ENCODE measurements at places on chromosomes 1 and 21.

GRCh38 chr1:25513666-25514065, 29.7 kb upstream of the LDLRAP1 start:
- H3K36me3 ChIP-seq = no peaks in the 10 kb centered on the region
- H3K27me3 ChIP-seq = peaks cover 16% of the 10 kb centered on the region
- no peak overlapping the region for H3K27ac ChIP-seq
- no peak overlapping the region for H3K4me3 ChIP-seq
- no peaks in the 10 kb centered on the region for H3K4me1 ChIP-seq

DNA sequence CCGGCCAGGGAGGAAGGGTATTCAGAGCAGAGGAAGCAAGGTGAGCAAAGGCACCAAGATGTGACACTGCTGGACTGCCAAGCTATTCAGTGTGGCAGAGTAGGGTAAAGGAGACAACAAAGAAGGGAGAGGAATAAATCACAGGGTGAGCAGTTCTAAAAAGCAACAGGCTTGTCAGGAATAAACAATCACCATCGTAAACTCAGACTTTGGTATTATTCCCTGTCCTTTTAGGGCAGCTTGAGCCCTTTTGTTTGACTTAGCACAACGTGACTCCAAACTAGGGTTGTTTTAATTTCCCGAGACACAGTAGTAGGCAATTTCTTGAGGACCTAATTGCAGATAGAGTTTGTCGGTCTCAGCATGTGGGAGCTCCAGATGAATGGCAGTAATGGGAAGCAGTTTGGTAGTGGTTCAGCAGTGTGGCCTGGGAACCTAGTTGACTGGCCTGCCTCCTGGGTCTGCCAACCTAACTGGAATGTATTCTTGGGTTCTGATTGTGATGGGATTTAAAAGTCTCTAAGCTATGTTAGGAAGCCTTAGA, 4.3 kb downstream of the CR1L start:
- H3K4me1 ChIP-seq = peaks cover 39% of the 10 kb centered on the region
- H3K27me3 ChIP-seq = peaks cover 3% of the 10 kb centered on the region
- no peak for DNase-seq
- H3K36me3 ChIP-seq = no peaks in the 10 kb centered on the region

- peak overlapping the region; percentile 95 for H3K27ac ChIP-seq
- H3K4me3 ChIP-seq = peak overlapping the region; percentile 96
- peaks cover 38% of the 10 kb centered on the region for H3K36me3 ChIP-seq
- no peaks in the 10 kb centered on the region for H3K27me3 ChIP-seq
- DNase-seq = no peak
These were observed 573 bp downstream of the TMEM234 start for GRCh38 chr1:32221581-32221979.

- peaks cover 52% of the 10 kb centered on the region for H3K4me1 ChIP-seq
- peak overlapping the region; percentile 97 for H3K4me3 ChIP-seq
- peaks cover 37% of the 10 kb centered on the region for H3K36me3 ChIP-seq
- H3K27ac ChIP-seq = peak overlapping the region; percentile 97
These were observed 789 bp downstream of the BTF3L4 start for GRCh38 chr1:52056937-52057231.

DNA sequence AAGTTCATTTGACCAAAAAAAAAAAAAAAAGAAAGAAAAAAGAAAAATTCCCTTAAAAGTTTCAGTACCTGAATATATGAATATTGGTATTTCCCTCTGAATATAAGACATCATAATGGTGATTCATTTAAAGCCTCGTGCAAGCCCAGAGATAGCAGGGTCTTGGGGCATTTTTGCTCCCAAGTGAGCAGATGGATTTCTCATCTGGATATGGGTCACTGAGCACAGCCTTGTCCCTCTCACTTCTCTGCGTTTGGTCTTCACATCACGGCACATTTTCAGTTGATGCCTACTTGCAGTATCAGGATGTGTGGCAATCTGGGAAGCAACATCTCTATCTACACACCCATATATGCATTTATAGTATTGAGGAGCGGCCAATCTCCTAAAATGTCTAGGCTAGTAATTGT, 12.7 kb downstream of the CD58 start:
- H3K4me3 ChIP-seq = no peak overlapping the region
- no peaks in the 10 kb centered on the region for H3K27me3 ChIP-seq
- peaks cover 10% of the 10 kb centered on the region for H3K36me3 ChIP-seq
- no peak overlapping the region for H3K27ac ChIP-seq

- peaks cover 90% of the 10 kb centered on the region for H3K4me1 ChIP-seq
- peaks cover 33% of the 10 kb centered on the region for H3K36me3 ChIP-seq
- peaks cover 31% of the 10 kb centered on the region for H3K27me3 ChIP-seq
- DNase-seq = no peak
- H3K4me3 ChIP-seq = peak overlapping the region; percentile 31
- H3K27ac ChIP-seq = peak overlapping the region; percentile 53
These were observed 59.9 kb downstream of the PLXNA2 start for GRCh38 chr1:208183977-208184911.

- H3K27ac ChIP-seq = no peak overlapping the region
- H3K4me1 ChIP-seq = peaks cover 46% of the 10 kb centered on the region
- no peak for DNase-seq
These were observed 28.0 kb downstream of the CRYAA start for GRCh38 chr21:43196826-43197225.

- H3K27ac ChIP-seq = no peak overlapping the region
- no peaks in the 10 kb centered on the region for H3K36me3 ChIP-seq
- DNase-seq = no peak
These were observed 606.3 kb upstream of the PLXNA2 start for GRCh38 chr1:208850442-208850841.

DNA sequence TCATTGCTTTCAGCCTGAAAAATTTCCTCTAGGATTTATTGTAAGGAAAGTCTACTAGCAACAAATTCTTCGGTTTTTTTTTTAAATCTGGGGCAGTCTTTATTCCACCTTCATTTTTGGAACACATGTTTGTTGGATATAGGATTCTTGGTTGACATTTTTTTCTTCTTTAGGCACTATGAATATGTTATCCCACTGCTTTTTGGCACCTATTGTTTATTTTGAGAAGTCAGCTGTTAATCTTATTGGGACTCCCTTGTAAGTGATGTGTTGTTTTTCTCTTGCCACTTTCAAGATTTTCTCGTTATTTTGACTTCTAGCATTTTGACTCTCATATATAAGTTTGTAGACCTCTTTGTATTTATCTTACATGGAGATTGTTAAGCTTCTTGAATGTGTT, 99.3 kb downstream of the NPHS2 start:
- H3K4me3 ChIP-seq = no peak overlapping the region
- no peaks in the 10 kb centered on the region for H3K4me1 ChIP-seq
- peaks cover 23% of the 10 kb centered on the region for H3K36me3 ChIP-seq
- no peak overlapping the region for H3K27ac ChIP-seq

DNA sequence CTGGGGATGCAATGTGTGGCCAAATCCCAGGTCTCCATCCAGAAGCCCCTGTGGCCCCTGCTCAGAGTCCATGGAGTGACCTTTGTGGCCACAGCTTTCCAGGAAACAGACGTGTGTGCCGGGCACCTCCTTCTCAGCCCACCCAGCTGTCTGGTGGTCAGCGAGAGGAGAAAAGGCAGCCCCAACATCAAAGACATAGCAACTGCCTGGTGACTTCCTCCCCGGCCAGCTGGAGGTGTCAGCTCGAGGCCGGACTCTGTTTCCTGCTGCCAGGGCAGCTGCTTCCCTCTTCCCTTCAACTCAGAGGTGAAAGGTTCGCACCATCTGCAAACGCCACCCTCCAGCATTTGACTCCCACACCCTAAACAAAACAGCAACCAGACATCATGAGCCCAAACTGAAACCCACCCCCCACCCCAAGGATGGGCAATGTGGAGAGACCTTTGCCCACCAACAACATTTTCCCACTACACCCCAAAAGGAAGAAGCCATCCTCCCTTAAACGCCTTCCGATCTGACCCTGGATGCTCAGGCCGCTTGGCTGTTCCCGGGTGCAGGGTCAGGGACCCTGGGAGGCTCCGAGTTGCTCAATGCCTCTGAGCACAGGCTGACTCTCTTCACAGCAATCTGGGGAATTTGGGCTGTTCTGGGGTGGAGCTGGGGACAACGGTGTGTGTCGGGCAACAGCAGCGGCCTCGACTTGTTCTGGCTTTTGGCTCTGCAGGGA, 162.3 kb downstream of the PSMG1 start:
- peak overlapping the region; percentile 82 for H3K27ac ChIP-seq
- peak overlapping the region; percentile 67 for H3K4me3 ChIP-seq
- no peak for DNase-seq
- peaks cover 5% of the 10 kb centered on the region for H3K36me3 ChIP-seq
- peaks cover 53% of the 10 kb centered on the region for H3K4me1 ChIP-seq

GRCh38 chr1:116853680-116854402, 55.9 kb upstream of the PTGFRN start:
- H3K27ac ChIP-seq = peak overlapping the region; percentile 94
- H3K4me1 ChIP-seq = peaks cover 92% of the 10 kb centered on the region
- DNase-seq = no peak
- H3K36me3 ChIP-seq = no peaks in the 10 kb centered on the region
- H3K27me3 ChIP-seq = no peaks in the 10 kb centered on the region

- peak; percentile 34 for DNase-seq
- peaks cover 8% of the 10 kb centered on the region for H3K27me3 ChIP-seq
- H3K4me3 ChIP-seq = no peak overlapping the region
- peaks cover 23% of the 10 kb centered on the region for H3K4me1 ChIP-seq
These were observed 7.0 kb upstream of the LIN28A start for GRCh38 chr1:26403656-26404055.

DNA sequence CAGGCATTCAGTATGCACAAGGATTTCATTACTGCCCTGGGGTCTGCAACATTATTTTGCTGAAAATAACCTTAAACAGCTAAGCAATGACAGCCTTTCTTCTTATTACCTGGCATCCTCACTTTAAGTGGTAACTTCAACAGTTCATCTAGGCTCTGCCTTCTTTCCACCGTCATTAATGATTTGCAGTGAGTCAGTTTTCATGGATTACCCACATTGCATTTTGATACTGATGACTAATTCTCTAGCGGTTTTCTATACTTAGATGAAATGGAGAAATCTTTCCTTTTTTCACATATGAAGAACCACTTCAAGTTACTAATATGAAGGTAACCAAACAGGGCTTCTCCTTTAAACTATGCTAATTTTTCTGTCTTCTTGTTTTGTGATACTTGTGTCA, 226.9 kb upstream of the TMPRSS15 start:
- no peaks in the 10 kb centered on the region for H3K36me3 ChIP-seq
- H3K27me3 ChIP-seq = no peaks in the 10 kb centered on the region
- H3K27ac ChIP-seq = no peak overlapping the region
- H3K4me3 ChIP-seq = no peak overlapping the region

DNA sequence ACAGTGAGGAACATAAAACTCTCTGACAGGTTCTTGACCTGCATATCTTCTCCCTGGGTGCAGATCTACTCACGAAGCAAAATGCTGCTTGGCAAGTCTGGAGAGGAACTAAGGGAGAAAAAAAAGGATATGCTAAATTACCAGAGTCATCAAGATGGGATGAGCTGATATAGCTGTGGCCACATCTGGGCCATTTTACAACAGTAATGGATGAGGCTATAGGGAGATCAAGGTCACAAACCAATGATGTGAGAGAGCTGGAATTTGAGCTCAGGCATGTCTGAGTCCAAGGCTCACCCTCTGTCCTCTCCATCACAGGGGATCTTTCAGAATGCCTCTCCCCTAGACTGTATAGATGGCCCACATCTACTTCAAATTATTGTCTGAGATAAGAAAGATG, 26.2 kb downstream of the ZMYND12 start:
- peaks cover 7% of the 10 kb centered on the region for H3K27me3 ChIP-seq
- H3K4me3 ChIP-seq = no peak overlapping the region
- DNase-seq = no peak
- H3K27ac ChIP-seq = no peak overlapping the region

- DNase-seq = no peak
- H3K4me3 ChIP-seq = peak overlapping the region; percentile 89
- no peak overlapping the region for H3K27ac ChIP-seq
- peaks cover 12% of the 10 kb centered on the region for H3K27me3 ChIP-seq
- H3K4me1 ChIP-seq = peaks cover 47% of the 10 kb centered on the region
These were observed 111.8 kb downstream of the OSBPL9 start for GRCh38 chr1:51728611-51729155.

DNA sequence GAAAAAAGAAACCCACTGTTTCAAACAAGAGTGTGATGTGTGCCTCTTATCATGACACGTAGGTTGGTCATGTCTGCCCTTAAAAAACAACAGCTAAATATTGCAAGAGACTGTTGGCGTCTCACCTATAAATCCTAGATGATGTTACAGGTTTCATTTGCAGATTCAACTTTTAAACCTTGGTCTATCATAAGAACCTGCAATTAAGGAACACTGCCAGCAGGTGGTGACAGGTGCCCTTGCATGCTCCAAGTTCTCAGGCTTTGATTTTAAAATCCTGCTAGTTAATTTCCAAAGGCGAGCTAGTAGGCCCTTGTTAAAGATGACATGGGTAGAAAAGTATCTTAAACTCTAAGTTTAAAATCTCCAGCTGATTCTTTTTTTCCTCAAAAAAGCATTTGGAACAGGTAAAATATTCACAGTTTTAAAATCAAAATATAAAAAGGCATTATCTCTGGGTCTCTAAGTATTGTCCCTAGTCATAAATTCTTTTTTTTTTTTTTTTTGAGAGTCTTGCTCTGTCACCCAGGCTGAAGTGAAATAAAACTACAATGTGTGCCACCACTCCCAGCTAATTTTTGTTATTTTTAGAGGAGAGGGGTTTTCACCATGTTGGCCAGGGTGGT, 39.1 kb downstream of the CLSTN1 start:
- no peak overlapping the region for H3K4me3 ChIP-seq
- peak overlapping the region; percentile 29 for H3K27ac ChIP-seq

DNA sequence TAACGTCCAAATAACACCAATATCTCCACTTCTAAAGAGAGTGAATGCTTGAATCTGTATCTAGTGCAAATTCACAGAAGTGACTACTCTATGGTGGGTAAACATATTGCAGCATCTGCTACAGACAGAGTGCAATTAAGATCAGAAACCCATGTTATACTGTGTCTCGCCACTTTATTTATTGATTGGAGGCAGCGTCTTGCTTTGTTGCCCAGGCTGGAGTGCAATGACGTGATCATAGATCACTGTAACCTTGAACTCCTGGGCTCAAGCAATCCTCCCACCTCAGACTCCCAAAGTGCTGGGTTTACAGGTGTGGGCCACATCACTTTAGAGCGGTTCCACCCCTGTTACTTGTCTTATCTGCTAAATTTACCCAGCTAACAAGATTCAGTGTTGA, 57.0 kb downstream of the HLCS start:
- peaks cover 45% of the 10 kb centered on the region for H3K4me1 ChIP-seq
- H3K27me3 ChIP-seq = no peaks in the 10 kb centered on the region
- no peak overlapping the region for H3K4me3 ChIP-seq

DNA sequence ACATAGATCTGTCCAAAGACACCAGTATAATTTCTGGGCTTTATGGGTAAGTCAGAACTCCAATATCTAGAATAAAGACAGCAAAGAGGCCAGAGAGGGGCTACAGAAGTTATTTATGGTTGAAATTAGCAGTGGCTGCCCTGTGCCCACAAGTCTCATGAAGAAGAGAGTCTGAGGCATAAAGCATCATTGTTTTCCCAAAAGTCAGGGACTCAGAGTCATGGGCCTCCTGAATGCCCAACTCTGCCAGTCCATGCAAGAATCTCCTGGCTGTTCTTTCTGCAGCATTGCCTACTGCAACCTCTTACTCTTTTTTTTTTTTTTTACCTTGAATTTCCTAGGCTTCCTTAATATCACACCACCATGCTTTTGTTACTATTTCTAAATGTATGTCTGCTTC, 49.6 kb downstream of the PLPP3 start:
- no peak for DNase-seq
- peaks cover 9% of the 10 kb centered on the region for H3K36me3 ChIP-seq
- H3K4me1 ChIP-seq = peaks cover 6% of the 10 kb centered on the region
- no peak overlapping the region for H3K27ac ChIP-seq
- H3K4me3 ChIP-seq = no peak overlapping the region

- H3K4me3 ChIP-seq = no peak overlapping the region
- no peak for DNase-seq
- no peak overlapping the region for H3K27ac ChIP-seq
These were observed 37.4 kb upstream of the NTPCR start for GRCh38 chr1:232912845-232913580.

- H3K36me3 ChIP-seq = peaks cover 20% of the 10 kb centered on the region
- no peak overlapping the region for H3K27ac ChIP-seq
- no peak for DNase-seq
- H3K4me1 ChIP-seq = no peaks in the 10 kb centered on the region
- peaks cover 8% of the 10 kb centered on the region for H3K27me3 ChIP-seq
These were observed 31.1 kb downstream of the ZSCAN20 start for GRCh38 chr1:33503506-33503905.
